ENCODE measurements at places on chromosomes 5 and 9. TPM values are rescaled to one million over a fixed set of nuclear protein-coding genes. Genes with fewer than 3 reads are reported as not detected.

The CSNK1A1 gene
- total RNA-seq, result 187 TPM

The EDIL3 gene
- total RNA-seq, result 48.1 TPM

The ANXA2R gene
- 3.4 TPM for total RNA-seq

The MLANA gene
- not detected for total RNA-seq

The CARTPT gene
- total RNA-seq, result not detected

Data from fibroblast of the aortic adventitia (primary cell).